ENCODE measurements at places on chromosomes 6 and 20.
A peak's percentile ranks its signal among the peaks of the same experiment; 100 is the strongest.

GRCh38 chr20:2652724-2653555 lies 508 bp downstream of the NOP56 start:
- DNase-seq = peak; percentile 35

DNA sequence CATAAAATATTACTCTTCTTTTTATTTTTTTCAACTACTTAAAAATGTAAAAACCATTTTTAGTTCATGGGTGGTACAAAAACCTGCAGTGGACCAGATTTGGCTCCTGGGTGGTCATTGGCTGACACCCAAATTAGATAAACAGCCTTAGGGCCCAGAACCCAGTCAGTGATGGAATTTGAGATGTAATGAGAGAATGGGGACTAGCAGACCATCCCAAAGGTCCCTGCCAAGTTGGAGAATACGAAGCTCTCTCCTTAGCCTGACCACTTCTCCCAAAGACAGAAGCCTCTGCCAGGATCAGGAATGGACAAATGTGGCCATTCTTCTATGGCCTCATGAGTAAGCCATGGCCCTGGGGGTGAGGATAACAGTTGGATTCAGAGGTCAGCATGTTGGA lies 194.7 kb downstream of the NFATC2 start:
- DNase-seq = no peak

GRCh38 chr6:89787660-89788328 lies 31.8 kb downstream of the MDN1 start:
- DNase-seq = no peak

DNA sequence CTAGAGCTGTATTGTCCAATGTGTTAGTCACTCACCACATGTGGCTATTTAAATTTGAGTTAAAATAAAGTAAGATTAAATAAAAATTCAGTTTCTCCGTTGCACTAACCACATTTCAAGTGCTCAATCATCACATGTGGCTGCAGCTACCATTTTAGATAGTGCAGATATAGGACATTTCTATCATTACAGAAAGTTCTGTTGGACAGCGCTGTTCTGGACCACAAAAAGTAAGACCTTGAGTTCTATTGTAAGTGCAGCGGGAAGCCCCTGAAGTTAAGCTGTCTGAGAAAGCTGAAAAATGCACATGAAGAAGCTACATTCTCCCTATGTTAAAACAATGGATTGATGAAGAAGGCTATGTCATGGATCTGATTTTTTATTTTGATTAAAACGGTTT lies 1.1 kb downstream of the ORC3 start:
- DNase-seq = no peak

- no peak for DNase-seq
These were observed 23.1 kb downstream of the VPS52 start for GRCh38 chr6:33248643-33248931.

DNA sequence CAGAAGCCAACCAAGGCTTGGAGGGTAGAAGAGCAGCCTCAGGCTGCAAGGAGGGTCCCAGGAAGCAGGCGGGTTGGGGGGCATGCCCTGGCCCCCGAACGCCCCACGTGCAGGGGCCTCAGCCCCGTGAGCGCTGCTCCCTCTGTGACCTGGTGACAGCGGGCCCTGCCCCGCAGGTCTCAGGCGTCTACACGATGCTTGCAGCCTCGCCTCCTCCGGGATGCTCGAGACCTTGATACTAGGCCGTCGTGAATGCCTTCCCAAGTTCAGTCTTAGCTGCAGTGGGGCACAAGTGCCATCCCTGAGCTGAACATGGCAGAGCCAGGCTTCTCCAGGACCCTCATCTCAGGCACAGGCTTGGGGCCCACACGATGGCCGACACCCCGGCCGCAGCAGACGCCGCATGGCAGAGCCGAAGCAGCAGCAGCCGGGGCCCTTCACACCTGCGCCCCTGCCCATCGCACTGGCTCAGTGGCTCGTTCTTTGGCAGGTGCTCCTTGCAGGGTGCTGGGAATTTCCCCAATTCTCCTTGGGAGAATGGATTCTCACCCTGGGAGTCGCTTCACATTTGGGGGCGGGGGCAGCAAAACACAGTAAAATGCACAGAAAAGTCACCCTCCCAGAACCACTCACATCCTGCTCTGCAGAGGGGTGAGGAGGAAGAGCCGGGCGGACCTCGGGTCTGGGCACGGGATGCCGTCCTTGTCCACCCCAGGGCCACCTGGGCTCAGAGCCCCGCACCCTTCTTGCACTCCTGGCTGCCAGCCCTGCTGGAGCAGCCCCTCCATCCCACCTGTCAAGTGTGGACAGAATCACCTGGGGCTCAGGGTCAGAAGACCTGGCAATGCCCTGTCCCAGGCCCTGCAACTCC lies 161.8 kb downstream of the DLL1 start:
- DNase-seq = no peak
